Fibroblast of skin of left quadriceps (primary cell): ENCODE measurements at places on chromosomes 2 and 18.
A peak's percentile ranks its signal among the peaks of the same experiment; 100 is the strongest.

GRCh38 chr18:68555879-68556301, 159.0 kb downstream of the TMX3 start:
- no peak for DNase-seq

DNA sequence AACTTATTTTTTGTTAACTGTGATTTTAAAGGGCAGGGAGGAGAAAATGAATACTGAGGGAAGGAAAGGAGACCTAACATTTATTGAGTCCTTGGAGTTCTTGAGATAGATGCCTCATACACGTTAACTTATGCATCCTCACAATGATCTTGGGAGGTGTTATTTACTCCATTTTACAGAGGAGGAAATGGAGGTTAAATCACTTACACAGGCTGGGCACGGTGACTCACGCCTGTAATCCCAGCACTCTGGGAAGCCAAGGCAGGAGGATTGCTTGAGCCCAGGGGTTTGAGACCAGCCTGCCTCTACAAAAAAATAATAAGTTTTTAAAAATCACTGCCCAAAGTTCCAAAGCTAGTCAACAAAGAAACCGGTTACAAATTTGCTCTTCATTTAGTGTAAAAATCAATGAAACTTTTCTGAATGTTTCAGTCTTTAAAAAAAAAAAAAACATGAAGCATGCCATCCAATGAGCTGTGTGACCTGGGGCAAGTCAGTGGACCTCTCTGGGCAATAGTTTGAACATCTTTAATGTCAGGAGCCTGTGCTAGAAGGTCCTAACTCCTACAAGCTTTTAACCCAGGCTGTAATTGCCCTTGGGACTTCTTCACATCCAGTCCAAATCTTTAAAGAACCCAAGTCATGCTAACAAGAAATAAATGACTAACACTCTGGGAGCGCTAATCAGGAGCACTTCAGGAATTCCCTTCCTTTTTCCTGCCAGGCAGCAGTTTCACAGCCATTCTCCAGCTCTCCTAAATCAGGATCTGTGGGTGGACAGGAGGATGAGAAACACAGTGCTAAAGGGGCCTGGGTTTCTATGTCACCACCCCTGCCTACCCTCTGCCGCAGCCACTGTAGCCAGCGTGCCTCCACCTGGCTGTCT, 176.4 kb downstream of the TMEM247 start:
- peak; percentile 68 for DNase-seq

GRCh38 chr2:147520817-147521216, 324.0 kb upstream of the ACVR2A start:
- DNase-seq, result no peak

DNA sequence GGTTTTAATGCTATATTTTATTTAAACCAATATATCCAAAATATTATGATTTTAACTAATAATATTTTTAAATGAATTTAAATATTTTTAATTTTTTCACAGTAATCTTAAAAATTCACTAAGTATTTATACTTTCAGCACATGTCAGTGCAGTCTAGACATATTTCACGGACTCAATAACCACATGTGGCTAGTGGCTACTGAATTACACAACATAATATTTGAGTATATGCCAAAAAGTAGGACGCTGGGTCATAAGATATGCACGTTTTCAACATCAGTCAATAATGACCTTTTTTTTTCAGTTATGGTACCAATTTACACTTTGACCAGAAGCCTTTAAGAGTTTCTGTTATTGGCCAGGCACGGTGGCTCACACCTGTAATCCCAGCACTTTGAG, 117.7 kb downstream of the GFPT1 start:
- no peak for DNase-seq

GRCh38 chr2:95526360-95527341, 42.1 kb upstream of the TRIM43B start:
- DNase-seq, result peak; percentile 50

DNA sequence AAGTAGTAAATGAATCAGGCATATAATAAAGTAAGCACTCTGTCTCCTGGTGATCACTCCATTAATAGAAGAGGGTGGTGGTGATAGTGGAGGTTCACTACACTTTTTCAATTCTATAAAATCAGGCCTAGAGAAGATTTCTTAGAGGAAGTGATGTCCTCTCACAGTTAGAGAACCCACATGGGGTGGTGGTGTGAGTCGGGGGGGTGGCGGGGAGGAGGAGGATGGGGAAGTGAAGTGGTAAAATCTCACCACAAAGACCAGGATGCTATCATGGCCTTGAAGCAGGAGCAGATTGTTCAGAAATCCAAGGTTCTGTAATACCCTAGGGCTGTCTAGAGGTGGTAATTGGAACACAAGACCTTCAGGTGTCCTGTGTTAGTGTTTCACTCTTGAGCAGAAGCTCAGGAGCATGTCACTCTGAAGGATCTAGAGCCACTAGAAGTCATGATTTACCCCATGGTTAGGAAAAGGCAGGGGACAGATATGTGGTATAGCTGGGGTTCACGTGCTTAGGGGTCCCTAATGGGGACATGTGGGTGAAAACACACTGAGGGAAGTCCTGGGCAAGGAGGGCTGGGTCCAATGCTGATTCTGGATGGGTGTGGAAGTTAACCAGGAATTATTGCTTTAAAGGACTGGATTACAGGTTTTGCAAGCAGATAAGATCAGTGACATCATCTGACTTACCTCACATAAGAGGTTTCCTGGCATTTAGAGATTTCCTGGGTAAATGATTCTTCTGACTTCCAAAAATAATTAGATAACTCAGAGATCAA, 31.0 kb downstream of the RNF125 start:
- no peak for DNase-seq

DNA sequence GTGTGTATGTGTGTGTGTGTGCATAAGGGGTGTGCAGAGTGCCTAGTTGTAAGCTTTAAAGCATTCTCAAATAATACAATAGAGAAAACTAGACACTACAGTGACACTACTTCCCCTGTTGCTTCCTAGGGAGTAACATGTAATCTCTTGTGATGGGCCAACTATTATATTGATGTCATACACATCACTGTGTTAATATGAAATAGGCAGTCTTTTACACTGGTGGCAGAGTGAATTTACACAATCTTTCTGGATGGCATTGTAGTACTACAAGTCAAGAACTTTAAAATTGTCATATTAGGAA, 488.0 kb upstream of the ZEB2 start:
- no peak for DNase-seq

DNA sequence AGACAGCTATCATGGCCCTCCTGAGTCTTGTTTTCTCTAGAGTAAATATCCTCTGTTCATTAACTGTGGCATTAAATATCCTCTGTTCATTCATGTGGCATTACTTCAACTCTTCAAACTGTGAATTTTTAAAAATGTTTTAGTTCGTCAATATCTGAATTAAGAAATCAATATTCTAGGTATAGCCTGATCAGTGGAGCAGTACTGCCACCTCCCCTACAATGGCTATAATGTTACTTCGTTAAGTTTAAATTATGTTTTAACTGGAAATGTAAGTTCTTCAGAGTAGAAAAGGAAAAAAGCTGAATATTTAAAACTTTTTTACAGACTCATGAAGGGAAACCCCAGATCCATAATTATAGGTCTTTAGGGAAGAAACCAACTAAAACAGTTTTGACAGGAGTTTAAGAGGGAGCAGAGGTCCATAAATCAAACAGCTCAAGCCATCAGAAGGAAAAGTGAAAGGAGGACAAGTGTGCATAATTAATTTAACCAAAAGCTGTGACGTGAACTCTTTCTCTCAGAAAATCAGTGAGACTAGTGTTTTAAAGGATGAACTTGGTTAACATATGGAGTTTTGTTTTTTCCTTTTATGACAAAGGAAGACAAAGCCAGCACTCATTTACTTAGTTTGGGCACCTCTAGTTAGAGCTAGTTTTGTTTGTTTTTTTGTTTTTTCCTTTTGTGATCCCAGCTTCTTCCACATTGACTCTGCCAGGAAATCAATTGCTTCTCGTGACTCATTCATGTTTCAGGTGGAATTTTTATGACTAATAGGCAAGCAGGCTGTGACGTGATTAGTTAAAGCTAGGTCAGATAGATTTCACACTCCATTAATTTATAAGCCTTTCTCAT, 44.9 kb downstream of the RBBP8 start:
- DNase-seq, result peak; percentile 57

- peak; percentile 4 for DNase-seq
Measured at GRCh38 chr2:219836647-219837177, 209.3 kb downstream of the SLC4A3 start.

DNA sequence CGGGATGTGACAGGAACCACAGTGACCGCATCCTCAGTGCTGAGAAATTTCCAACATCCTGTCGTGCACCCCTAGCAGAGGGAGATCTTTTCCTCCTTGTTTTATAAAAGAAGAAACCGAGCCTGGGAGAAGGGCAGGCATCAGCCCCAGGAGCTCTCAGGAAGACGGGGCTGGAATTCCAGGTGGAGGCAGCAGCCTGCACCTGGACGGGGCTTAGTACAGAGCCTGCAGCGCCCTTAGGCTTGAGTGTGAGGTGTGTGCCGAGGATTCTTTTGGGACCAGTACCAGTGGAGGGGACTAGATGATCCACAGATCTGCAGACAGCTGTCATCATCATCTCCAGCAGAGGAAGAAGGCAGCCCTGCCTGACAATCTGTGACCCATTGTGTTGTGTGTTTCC, 148.8 kb downstream of the GBX2 start:
- DNase-seq, result no peak

- DNase-seq, result no peak
Measured at GRCh38 chr2:26017464-26018183, 16.3 kb upstream of the RAB10 start.

- no peak for DNase-seq
Measured at GRCh38 chr2:120404274-120404673, 58.3 kb downstream of the INHBB start.

DNA sequence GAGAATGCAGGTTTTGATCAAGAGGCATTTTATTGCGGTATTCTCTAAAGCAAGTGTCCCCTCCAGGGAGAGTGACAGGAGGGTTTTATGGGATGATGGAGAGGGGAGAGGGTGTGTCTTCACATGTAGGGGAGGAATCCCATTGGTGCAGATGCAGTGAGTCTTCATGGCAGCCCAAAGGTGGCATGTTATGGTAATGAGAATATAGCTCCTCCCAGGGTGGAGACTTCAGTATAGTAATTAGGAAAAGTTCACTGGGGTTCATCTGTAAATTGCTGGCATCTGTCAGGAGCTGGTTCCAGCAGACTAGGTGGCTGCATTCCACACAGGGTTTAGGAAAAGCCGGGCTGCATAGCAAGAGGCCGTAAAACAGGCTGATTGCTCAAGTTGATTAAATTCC, 230.7 kb upstream of the CCDC68 start:
- peak; percentile 4 for DNase-seq

DNA sequence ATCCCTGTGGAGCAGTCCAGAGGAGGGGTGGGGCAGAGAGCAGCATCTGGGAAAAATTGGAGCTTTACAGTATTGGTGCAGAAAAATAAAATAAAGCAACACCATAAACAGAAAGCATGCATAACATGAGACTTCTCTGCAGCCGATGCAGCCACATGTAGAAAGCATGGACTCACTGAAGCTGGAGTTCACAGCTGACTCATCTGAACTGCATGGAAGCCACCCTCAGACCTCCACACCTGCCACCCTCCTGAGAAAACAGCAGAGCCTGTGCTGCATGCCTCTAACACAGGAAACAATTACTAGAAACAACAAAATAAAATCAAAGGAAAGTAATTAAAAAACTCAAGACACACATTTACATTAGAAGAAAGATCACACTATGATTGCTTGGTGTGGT, 169.4 kb upstream of the ALKAL2 start:
- no peak for DNase-seq

- DNase-seq, result no peak
Measured at GRCh38 chr2:127164761-127165538, 55.1 kb downstream of the CYP27C1 start.

- no peak for DNase-seq
Measured at GRCh38 chr2:30780776-30781330, 26.4 kb downstream of the CAPN13 start.
